ENCODE measurements at places on chromosomes 2 and 18.

GRCh38 chr18:77105028-77105427 is 27.6 kb downstream of the MBP start:
- no peak for DNase-seq

GRCh38 chr2:14903709-14904374 is 271.3 kb downstream of the LRATD1 start:
- DNase-seq, result peak; percentile 12

DNA sequence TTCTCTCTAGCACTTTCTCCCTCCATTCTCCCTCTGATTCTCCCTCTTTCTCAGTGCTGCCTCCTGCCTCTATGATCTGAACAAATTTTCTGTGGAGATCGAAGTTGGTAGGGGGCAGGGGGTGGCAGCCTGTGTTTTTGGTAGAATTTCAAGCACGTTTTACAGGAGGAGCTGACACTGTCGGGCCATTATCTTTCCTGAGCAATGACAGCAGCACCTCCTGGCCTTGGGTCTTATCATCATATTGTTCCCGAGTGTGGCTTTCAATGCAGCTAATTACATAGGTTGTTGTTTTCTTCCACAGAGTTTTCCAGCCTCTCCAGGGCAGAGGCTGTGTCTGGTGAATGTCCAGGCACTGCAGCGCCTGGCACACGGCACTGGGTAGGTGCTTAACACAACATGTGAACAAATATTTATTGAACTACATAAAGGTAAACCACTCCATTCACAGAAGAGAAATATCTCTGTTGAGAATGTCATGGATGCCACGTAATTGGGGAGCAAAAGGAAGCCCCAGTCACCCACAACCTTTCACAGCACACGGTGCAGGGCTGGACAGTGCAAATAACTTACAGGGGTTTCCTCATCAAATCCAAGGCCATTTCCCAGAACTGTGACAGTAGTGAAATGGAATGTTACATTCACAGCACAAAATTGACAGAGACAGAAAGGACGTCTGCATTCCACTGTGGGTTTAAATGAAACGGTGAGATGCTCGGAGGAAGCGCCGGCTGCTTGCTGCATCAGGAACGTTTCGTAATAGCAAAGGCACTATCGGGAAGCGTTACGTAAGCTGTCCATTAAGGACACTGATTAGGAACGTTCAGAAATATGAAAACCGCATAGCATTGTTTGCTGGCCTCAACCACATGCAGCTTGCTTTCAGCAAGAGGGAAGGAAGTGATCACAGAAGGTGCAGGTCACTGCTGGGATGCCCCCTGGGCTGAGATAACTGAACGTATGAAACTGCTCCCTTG is 6.5 kb upstream of the KCNG2 start:
- DNase-seq, result no peak

DNA sequence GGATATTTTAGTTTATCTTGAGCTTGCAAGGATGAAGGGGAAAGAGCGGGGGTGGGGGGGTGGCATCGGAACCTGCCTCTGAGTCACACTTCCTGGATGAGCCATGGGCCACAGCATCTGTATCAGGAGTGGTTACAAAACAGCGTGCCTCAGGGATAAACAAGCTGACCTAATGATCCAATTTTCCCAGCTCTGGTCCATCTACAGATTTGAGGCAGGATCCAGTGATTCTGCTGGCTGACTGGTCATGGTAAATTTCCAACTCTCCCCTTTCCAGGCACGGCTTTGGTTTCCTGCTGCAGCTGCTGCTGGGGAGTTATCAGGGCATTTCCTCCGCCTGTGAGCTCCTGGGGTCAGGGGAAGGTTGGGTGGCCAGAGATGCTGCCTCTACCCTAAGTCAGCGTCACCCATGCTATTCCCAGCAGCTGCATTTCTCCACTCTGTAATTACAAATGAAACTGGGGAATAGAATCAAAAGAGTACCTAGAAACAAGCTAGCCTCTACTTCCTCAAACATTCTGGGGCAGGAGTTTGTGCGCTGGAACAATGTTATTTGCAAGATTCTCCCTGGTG is 4.7 kb upstream of the HPCAL1 start:
- no peak for DNase-seq
